ENCODE measurements at places on chromosomes 4 and X.

- DNase-seq: no peak
These were observed 89.3 kb downstream of the MAD2L1 start for GRCh38 chr4:119977076-119977940.

DNA sequence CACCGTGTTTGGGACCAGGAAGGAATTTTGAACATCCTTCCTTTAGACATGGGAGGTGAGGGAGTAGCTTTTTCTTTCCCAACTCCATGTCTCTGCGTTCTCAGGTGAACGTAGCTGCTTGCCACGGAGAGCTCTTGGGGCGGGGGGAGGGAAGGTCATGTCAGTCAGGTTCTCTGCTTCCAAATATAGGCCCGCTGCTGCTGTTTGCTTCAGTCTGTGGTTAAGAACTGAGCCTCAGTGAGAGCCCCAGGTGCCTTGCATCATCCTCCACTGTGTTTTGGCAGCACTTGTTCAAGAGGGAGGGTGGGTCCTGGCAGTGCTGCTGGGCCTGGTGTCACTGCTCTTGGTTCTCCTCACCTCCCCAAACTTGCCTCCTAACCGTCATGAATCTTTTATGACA is 46.5 kb downstream of the HADH start:
- DNase-seq: peak; percentile 49

DNA sequence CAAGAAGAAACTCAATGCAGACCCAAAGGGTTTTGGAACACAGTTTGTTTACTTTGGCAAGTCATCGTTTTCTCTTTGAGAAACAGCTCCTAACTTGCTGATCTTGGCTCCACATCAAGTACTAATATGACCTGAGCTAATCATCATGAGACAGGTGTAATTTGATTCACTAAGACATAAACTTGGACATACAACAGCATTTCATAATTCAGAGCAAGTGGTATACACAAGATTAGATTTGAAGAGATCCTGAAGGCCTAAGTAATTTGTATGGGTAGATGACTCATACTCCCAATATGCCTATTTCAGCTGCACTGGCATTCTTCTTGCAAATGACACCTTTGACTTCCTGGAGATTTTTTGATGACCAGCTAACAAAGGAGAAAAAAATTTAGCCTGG is 1521.7 kb downstream of the RPA4 start:
- DNase-seq: no peak

- DNase-seq: peak; percentile 89
These were observed 5.7 kb upstream of the GPR174 start for GRCh38 chrX:79138658-79139241.

GRCh38 chrX:69813677-69814076 is 197.8 kb downstream of the EDA start:
- DNase-seq: no peak

GRCh38 chr4:110787707-110788106 is 164.8 kb upstream of the PITX2 start:
- no peak for DNase-seq

GRCh38 chr4:142523111-142523510 is 323.0 kb downstream of the INPP4B start:
- no peak for DNase-seq

DNA sequence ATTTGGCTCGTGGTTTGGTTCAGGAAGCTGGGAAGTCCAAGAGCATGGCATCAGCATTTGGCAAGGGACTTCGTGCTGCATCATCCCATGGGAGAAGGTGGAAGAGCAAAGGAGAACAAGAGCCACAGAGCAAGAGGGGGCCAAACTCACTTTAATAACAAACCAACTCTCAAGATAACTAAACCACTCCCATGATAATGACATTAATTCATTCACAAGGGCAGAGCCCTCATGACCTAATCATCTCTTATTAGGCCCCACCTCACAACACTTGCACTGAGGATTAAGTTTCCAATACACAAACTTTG is 113.4 kb upstream of the ATXN3L start:
- no peak for DNase-seq

GRCh38 chrX:15646543-15646942 is 18.1 kb downstream of the CLTRN start:
- DNase-seq: no peak

- DNase-seq: no peak
These were observed 134.7 kb downstream of the F11 start for GRCh38 chr4:186400676-186401075.

DNA sequence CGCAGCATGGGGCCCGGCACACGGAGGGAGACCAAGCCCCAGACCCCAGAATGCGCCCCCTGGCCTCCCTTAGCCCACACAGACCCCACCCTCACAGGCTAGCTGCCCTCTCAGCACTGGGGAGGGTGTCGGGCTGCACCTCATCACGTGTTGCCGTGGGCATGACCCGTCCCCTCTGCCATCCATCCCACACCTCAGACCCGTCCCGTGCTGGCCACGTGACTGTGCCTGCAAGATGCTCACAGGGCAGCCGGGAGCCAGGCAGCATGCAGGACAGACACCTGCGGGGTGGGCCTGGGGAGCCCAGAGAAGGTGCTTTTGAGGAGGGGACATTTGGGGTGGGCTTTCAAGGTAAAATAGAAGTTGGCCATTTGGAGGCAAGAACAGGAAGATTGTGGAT is 4.8 kb downstream of the MSANTD1 start:
- no peak for DNase-seq

- DNase-seq: no peak
These were observed 643 bp downstream of the SRP72 start for GRCh38 chr4:56468097-56468422.

GRCh38 chrX:133448512-133449076 is 33.3 kb upstream of the GPC4 start:
- no peak for DNase-seq

- DNase-seq: no peak
These were observed 16.9 kb upstream of the HMGB3 start for GRCh38 chrX:150966235-150966634.

- DNase-seq: no peak
These were observed 34.0 kb upstream of the AMOT start for GRCh38 chrX:112874614-112875013.

GRCh38 chr4:1023895-1024740 is 12.7 kb downstream of the FGFRL1 start:
- no peak for DNase-seq

DNA sequence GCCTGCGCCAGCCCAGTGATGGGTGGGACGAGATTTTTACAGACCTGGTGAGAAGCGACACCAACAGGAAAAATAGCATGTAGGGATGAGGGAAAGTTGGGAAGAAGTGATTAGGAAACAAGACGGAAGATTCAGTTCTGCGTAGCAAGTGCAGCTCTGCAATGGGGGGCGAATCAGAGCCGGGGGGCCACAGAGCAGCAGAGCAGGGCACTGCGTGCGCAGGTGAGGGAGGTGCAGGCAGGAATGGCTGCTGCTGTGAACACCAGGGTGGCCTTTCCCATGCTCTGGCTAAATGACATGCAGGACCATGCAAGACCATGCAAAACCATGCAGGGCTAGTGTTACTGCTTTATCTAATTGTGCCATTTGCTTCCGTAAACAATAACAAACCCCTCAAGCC is 442.7 kb upstream of the FRG1 start:
- DNase-seq: no peak

GRCh38 chr4:174211622-174212044 is 71.8 kb downstream of the FBXO8 start:
- DNase-seq: no peak

DNA sequence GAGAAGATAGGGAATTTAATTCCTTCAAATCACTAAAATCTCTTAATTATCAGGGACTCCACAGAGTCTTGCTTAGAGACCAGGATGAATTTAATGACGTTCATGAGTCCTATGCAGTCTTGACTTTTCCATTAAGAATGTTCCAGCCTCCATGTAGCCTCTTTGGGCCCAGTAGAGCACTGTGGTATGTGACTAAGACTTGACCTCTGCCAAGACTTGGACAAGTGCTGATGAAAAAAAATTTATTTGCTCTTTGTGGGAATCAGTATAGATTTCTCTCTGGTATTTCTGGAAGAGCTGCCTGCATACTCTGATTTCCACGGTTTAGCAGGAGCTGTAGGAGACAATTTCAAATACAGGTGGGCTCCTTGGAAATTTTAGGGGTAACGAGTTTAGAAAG is 40.6 kb downstream of the CHRDL1 start:
- DNase-seq: no peak

DNA sequence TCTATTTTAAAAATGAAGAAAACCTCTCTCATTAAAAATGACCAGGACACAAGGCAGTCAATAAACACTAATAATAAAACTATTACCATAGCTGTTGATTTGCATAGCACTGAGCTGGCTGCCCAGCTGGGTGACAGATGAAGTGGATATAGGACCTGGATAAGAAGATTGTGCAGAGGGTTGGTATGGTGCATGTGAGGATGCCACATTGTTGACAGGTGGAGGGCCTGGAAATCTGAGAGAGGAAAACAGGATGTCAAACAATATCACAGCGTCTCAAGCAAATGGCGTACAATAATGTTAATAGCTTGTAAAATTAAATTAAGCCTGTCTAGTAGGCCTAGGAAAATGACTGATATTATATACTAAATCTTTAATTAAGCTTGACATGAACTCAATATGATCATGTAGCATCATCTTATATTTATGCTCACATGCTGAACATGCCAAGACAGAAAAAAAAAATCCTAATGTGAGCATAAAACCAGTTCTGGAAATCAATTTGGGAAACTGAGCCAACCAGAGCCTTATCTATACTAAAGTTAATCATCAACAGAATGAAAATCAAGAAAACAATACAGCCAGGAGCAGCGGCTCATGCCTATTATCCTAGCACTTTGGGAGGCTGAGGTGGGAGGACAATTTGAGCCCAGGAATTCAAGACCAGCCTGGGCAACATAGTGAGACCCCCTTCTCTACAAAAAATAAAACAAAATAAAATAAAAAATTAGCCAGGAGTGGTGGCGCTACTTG is 18.6 kb downstream of the SEC24D start:
- DNase-seq: no peak

GRCh38 chrX:40096395-40097091 is 1.2 kb downstream of the BCOR start:
- peak; percentile 75 for DNase-seq

DNA sequence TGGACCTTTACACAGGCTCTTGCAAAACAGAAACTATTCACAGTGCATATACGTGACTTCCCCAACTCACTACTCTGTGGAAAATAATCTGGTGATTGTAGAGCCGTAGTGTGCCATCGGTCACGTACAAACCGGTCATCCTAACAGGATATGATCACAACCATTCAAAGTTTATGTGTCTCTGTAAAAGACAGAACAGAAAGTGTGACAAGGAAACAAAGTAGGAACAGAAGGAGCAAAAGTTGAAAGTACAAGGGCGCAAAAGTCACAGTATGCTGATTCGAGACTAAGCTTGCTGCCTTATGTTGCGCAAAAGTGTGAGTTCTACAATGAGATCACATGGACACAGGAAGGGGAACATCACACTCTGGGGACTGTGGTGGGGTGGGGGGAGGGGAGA is 18.6 kb downstream of the MEPE start:
- DNase-seq: no peak

DNA sequence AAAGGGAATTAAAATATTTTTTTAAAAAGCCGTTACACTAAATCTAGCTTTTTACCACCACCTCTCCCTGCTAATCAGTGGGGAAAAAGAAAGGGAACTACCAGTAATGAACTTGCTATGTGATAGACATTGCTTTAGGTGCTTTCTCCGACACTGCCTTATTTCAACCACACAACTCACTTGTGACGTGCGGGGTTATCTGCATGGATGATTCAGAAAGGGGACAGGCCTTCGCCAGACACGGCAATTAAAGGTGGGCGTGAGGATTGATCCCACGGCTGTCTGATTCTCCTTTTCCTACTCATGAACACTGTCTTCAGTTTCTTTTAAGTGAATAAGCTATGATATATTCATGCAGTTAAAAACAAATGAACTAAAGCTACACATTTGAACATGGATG is 882 bp upstream of the CXCR3 start:
- peak; percentile 15 for DNase-seq

DNA sequence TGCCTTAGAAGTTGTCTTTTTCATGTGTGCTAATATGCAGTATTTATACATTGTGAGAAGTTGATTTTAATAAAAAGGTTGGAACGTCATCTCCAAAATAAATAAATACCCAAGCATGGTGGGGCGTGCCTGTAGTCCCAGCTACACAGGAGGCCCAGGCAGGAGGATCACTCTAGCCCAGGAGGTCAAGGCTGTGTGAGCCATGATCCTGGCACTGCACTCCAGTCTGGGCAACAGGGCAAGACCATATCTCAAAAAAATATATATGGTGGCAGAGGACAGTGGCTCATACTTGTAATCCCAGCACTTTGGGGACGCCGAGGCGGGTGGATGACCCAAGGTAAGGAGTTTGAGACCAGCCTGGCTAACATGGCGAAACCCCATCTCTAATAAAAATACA is 6.4 kb downstream of the SLBP start:
- no peak for DNase-seq

- DNase-seq: peak; percentile 72
These were observed 26.5 kb downstream of the RASSF6 start for GRCh38 chr4:73593631-73594241.

DNA sequence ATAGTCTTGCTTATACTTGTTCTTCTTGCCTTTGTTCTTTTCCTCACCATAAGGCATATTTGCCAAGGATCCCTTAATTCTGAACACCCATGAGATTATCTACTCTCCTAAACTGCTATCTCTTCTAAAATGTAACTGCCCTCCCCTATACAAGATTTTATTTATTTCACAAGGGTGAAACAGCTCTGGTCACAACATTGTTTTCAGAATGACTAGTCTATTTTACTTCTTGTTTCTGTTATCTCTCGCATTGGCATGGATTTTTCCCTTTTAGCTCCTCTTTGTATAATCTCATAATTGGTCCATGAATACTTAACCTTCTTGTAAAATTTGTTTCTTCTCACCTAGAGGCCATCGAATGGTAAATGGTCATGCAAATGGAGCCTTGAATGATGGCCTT is 17.2 kb upstream of the COL25A1 start:
- no peak for DNase-seq

DNA sequence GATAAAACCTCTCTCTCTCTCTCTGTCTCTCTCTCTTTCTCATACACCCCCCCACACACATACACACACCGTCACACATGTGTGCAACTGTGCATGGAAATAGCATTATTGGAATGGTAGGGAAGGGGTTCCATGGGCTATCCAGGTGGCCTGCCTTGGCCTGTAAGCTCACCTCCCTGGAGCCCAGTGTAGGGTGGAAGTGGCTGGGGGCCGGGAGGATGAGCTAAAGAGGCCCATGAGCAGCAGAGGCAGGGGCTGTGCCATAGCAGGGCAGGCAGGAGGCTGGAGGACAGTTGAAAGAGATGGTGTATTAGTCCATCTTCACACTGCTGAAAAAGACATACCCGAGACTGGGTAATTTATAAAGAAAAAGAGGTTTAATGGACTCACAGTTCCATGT is 74.2 kb downstream of the CYTL1 start:
- no peak for DNase-seq

- DNase-seq: peak; percentile 90
These were observed 179.1 kb upstream of the MAB21L2 start for GRCh38 chr4:150402871-150403272.

All from common myeloid progenitor, CD34-positive (primary cell).